ENCODE measurements at places on chromosomes 1 and 21.
A peak's percentile ranks its signal among the peaks of the same experiment; 100 is the strongest.

DNA sequence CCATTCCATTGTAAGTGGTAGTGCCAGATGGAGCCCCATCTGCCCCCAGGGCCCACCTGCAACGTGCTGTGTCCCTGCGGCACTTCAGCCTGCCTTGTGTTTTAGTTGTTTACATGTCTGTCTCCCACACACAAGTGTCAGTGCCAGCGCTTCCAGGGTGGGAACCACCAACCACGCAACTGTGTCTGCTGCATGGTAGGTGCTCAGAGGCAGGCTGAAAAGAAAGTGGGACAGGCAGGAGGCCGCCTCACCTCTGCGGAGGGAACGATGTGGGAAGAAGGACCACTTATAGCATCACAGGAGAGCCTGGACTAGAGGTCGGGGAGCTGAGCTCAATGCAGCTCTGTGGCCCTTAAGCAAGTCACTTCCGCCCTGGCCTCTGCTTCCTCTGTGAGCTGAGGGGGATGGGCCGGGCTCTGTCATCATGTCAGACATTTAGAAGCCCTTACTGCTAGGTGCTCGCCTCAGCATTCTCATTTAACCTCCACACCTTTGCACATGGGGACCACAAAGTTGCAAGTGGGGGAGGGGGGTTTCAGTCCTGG, 17.9 kb downstream of the SLC9A1 start:
- peak; percentile 69 for DNase-seq

DNA sequence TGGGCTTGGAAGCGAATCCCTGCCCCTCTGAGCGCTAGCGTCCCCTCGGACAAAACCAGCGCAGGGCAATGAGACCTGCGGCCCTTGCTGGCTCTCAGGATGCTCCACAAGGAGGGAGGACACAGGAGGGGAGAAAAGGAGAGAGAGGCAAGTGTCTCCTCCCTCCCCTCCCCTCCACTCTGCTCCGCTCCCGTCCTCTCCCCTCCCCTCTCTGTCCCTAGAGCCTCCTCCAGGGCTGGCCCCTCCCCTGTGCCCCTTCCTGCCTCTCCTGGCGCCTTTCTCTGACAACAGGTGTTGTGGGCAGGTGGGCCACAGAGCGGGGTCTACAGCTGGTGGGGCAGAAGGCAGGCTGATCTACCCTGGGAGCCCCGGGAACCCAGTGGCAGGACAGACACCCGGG, 35.2 kb downstream of the TP73 start:
- no peak for DNase-seq

DNA sequence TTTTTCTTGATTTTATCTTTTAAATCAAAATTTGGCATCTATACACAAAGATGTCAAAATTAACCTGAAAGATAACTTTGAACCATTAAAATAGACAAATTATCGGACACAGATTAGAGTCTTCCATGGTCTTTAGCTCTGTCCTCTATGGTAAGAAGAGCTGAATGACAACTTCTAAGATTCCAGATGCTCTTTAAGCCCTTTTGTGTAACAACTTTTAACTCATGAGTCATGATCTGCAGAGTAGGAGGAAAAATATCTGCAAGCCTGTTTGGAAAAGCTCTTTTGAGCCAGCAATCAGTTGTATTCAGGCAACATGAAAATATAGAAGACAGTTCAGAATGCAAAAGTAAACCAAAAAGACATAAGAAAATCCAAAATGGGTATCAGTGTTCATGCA, 37.8 kb downstream of the TTC13 start:
- no peak for DNase-seq

- DNase-seq: no peak
Measured at GRCh38 chr1:233605205-233605604, 8.7 kb upstream of the KCNK1 start.

DNA sequence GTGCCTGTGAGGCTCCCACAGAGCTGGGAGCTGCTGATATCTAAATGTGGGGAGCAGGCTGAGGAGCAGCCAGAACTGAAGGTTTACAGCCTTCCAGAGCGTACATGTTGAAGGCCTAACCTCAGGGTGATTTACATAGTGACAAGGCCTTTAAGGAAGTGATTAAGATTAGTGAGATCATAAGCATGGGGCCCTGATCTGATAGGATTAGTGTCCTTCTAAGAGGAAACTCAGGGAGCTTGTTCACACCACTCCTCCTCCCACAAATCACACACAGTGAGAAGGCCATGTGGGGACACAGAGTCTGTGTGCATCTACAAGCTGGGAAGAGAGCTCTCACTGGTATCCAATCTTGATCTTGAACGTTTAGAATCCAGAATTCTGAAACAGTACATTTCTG, 92.3 kb upstream of the NBPF6 start:
- no peak for DNase-seq

GRCh38 chr1:87853576-87854351, 525.1 kb downstream of the LMO4 start:
- DNase-seq: no peak

- DNase-seq: no peak
Measured at GRCh38 chr1:241077386-241078147, 279.4 kb downstream of the RGS7 start.

DNA sequence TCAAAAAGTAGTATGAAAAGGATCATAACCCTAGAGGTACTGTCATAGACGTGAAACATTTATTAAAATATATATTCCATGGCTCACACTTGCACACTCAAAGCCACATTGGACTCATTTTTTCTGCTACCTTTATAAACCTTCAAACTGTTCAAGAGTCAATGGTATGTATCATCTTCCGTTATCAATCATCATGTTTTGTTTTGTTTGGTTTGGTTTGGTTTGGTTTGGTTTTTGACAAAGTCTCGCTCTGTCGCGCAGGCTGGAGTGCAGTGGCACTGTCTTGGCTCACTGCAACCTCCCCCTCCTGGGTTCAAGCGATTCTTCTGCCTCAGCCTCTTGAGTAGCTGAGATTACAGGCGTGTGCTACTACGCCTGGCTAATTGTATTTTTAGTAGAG, 1.8 kb downstream of the IFNAR2 start:
- DNase-seq: peak; percentile 43

DNA sequence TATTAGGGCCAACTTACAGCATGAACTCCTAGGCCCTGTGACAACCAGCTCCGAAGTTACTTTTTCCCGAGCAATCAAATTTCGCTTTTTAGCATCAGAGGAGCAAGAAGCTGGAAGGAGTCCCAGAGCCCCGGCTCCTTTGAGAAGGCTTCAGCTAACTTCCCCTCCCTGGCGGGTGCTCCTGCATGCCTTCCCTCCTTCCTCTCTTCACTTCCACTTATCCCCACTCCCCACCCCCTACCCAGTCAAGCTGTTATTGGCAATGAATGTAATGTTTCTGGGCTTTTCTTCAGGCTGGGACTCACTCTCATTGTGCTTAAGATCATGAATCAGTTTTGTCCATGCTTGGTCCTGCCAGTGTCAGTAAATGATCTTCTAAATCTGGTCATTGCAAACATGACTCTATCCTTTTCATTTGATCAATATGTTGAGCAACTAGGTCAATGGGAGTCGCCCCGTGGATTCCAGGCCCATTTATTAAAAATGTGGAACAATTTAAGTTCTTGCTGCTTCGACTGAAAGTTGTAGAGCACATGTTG, 94.5 kb upstream of the TSPAN2 start:
- no peak for DNase-seq

- no peak for DNase-seq
Measured at GRCh38 chr1:70667494-70668170, 256.6 kb downstream of the CTH start.

- DNase-seq: no peak
Measured at GRCh38 chr1:201302163-201303152, 19.2 kb downstream of the PKP1 start.

GRCh38 chr1:212864201-212864600, 6.1 kb downstream of the FLVCR1 start:
- DNase-seq: no peak

GRCh38 chr1:39335216-39335615, 130.7 kb downstream of the MACF1 start:
- no peak for DNase-seq

- DNase-seq: no peak
Measured at GRCh38 chr21:27827972-27828371, 861.1 kb upstream of the ADAMTS5 start.

DNA sequence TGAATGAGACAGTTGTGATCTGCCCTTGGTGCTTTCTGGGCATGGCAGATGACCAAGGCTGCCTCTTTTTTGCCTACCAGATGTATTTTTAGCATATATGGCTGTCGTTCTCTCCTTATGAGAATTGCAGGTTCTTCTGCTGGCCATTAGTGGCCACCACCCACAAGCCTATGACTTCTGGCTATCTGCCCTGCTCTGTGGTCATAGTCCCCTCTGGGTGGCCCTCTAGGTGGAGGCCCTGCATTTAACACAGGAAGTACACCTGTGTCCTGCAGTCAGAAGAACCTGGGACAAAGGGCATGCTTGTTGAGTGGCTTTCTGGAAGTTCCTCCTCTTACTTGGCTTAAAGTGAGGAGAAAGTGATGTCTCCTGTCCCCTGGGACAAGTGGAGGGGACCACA, 6.5 kb downstream of the FCAMR start:
- no peak for DNase-seq

DNA sequence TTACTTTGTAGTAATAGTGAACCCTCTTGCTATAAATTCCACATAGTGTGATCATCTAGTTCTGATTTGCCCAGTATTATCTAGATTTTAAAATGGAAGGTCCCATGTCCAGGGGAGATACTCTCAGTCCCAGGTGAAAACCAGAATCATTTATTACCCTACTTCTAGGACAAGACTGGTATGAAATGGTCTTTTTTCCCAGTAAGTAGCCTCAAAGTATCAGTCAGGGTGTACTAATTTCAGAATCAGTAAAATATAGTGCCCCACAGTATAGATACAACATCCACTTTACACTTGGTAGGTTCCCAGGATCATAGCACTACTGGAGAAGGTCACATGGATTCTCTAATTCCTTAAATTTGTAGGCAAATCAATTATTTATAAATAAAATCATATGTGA, 318.3 kb downstream of the GRIK1 start:
- no peak for DNase-seq

GRCh38 chr1:213231795-213232231, 180.8 kb downstream of the RPS6KC1 start:
- no peak for DNase-seq

Data from activated CD4-positive, alpha-beta T cell treated with anti-CD3 and anti-CD28 coated beads for 4 hours (primary cell).